ENCODE measurements at places on chromosomes 4 and X.
A peak's percentile ranks its signal among the peaks of the same experiment; 100 is the strongest.

DNA sequence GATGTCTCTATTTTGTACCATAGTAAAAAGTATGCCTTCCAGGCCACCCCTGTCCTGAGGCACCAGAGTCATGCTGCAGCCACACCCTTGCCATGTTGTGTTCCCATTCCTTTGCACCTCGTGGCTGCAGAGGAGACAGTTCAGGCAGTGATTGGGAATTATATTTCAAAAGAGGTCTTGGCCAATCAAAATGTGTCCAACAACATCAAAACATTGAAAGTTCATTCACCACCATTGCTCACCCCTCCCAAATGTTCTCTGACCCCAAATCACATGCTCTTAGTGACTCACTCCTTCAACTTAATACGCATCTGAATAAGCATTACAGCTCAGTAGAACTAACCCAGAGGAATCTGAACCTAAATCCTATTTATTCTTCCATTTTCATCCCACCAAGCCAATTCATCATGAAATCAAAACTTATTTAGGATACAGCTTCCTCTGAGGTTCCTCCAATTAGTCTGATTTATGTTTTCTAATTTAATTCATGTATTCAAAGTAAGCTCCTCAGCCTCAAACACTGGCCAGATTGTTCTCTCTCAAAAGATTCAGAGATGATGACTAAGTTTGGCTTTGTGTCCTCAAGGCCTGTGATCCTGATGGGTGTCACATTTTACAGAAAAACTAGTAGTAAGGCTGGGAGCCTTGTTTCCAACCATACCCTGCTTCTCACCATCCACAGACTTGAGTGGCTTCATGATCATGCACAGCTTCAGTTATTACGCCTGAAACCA, 323.2 kb upstream of the INTU start:
- no peak for DNase-seq

DNA sequence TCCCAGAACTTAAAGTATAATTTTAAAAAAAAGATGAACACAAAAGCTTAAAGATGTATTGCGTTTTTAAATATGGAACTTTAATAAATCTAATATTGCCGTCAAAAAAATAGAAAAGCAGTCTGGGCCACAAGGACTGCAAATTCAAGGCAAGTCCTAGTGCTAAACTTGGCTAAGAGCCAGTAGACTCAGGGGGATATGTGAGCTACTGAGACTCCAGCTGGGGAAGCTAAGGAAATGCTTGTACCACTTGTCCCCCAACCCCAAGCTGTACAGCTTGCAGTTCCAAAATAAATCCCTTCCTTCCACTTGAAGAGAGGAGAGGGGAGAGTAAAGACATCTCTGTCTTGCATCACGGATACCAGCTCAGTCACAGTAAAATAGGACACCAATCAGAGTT, 290.8 kb upstream of the FGF13 start:
- no peak for DNase-seq

DNA sequence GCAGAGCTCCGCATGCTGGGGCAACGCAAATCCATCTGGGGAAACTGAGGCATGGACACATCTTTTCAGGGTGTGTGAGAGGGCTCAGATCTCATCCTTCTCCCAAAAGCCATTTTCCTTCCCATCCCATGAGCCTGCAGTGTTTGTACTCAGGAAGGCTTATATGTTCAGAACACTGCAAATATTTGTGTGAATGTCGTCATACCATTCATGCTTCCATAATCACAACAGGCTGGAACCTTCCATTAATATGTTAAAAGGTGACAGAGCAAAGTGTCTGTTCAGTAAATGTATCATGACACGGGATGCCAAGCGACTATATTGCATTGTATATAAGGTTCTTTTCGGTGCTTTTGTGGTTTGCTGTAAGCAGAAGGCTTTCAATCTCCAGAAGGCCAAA, 8.5 kb downstream of the TRIML1 start:
- DNase-seq: no peak

- DNase-seq: no peak
Measured at GRCh38 chr4:3324093-3324815, 31.4 kb downstream of the RGS12 start.

DNA sequence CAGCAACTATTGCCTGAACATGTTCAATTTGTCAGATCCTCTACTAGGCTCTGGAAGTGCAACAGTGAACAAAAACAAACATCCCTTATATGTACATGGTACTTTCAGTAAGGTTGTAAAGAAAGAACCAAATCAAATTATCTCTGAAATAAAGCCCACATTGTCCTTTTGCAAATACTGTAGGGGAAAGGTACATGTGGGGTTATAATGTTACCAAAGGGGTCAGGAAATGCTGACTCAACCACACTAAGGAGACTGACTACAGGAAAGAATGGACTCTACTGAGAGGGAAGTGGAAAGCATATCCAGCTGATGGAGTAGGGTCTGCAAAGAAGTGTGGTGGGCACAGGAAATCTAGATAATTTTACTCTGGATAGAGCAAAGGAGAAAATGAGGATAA, 61.5 kb downstream of the PCDH18 start:
- no peak for DNase-seq

DNA sequence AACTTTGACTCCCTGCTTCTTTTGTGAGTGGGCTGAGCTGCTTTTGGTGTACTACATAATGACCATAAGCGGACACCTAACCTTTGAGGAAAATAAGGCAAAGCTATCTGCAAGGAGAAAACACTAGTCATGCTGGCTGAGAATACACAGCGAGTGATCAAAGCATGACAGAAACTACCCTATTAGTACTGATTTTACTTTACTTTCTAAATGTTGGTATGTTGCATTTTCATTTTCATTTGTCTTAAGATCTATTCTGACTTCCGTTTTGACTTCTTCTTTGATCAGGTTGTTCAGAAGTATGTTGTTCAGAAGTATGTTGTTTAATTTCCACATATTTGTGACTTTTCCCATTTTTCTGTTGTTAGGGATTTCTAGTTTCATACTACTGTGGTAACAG, 361.1 kb downstream of the TRAM1L1 start:
- no peak for DNase-seq

DNA sequence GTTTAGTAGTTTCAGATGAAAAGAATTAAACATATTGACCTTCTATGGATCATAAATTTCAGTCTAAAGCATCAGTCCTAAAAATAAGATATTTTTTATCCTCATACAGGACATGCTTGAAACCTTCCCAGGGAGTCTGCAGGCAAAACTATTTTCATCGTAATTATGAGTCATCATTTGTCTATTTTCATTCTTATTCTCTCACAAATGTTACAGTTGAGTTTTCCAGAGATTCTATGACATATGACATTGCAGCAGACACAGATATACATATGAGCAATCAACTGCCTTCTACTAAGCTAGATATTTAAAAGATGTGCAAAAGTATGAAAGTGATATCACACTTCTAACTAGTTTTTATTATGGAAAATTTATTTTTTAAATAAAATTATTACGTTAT, 398.0 kb downstream of the MAGEB5 start:
- DNase-seq: no peak

- no peak for DNase-seq
Measured at GRCh38 chrX:64792598-64793337, 183.5 kb downstream of the ZC4H2 start.

DNA sequence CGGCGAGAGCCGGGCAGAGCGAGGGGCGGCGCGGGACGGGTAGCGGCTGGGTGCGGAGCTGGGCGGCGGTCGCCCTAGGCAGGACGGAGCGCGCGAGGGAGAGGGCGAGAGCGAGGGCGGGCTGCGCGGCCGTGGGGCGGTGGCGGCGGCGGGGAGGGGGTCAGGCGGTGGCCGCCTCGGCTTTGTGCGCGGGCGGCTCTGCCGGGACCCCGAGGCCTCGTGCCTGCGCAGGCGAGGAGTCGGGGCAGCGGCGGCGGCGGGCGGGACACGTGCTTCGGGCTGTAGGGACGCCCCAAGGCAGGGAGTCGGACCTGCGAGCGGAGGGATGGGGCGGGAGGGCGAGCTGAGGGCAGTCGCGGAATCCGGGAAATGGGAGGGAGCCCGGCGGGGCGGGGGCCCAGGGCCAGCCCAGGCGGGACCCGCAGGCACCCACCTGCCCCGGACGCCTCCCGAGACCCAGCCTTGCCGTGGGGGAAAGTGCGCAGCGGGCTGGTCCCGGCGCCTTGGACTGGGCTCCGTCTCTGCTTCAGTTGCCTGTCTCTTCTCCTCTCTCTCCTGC, 465 bp downstream of the BMPR1B start:
- no peak for DNase-seq

GRCh38 chr4:30723201-30723955, 3.2 kb downstream of the PCDH7 start:
- no peak for DNase-seq

GRCh38 chr4:127997534-127998388, 32.6 kb downstream of the ABHD18 start:
- DNase-seq: no peak

GRCh38 chr4:94939791-94940519, 182.2 kb downstream of the BMPR1B start:
- no peak for DNase-seq

GRCh38 chr4:155442267-155443105, 65.7 kb upstream of the MAP9 start:
- peak; percentile 2 for DNase-seq

Measured in T1000 (cell line).